Right forelimb (tissue), 1 donor: ENCODE measurements at places on chromosomes 11 and 22.

- DNase-seq: no peak
Observed at GRCh38 chr11:12485328-12485727, 108.0 kb downstream of the PARVA start.

DNA sequence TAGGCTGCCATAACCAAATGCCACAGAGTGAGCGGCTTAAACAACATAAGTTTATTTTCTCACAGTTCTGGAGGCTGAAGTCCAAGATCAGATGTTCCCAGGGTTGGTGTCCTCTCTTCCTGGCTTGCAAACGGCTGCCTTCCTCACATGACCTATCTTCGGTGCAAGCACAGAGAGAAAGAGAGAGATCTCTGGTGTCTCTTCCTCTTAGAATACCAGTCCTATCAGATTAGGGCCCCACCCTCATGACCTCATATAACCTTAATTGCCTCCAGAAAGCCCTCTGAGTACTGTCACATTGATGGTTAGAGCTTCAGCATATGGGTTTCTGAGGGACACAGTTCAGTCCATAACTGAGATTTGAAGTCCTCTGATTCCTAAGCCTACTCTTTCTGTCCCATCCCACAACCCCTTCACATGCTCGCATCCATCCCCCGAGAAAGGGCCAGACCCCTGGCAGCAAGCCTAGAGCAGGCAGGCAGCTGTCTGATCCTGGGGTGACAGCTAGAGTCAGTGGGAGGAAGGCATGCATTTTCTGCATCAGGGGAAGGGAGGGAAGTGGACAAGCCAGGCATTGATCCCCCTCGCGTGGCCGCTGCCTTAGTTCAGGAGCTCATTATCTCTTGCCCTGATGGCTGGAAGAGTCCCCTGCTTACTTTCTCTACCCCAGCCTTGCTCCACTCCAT, 114.1 kb downstream of the FAR1 start:
- DNase-seq: peak; percentile 46

- no peak for DNase-seq
Observed at GRCh38 chr22:38968801-38969200, 11.4 kb downstream of the APOBEC3A start.

DNA sequence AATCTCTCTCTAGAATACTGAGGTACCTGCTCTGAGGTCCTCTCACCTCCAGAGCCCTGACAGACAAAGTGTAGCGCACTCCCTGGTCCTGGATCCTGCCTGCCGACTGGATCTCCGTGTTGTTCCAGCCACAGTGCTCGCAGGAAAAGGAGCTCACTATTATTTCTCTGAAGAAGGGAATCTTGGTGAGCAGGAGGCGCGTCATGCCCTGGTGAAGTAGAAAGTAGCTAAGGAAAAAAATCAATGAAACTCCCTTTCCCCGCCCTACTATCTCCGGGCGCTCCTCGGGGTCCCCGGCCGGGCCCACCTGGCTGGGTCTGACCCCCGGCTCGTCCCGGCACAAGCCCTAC, 412 bp downstream of the ZPR1 start:
- DNase-seq: no peak

DNA sequence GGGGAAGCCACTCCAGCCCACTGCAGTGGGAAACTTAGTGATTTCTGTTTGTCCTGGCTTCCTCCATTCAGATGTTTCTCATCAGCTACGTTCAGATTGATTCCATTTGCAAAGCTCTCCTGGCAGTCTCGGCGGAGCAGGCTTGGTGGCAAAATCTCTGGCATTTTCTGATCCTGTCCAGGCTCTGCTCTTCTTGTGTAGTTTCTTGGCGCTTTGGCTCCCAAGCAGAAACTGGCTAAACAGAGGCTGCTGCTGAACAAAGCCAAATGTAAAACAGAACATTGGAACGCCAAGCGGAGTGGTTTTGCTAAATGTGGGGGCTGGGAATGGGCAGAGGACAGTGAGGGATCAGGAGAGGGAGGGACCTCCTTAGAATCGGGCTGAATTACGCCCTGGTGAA, 36.7 kb downstream of the ADAMTS8 start:
- DNase-seq: no peak

- DNase-seq: no peak
Observed at GRCh38 chr11:65870706-65871681, 1.6 kb downstream of the EFEMP2 start.

GRCh38 chr11:115778928-115779650, 274.9 kb upstream of the CADM1 start:
- DNase-seq: no peak

GRCh38 chr11:83087035-83087434, 15.3 kb upstream of the RAB30 start:
- no peak for DNase-seq

DNA sequence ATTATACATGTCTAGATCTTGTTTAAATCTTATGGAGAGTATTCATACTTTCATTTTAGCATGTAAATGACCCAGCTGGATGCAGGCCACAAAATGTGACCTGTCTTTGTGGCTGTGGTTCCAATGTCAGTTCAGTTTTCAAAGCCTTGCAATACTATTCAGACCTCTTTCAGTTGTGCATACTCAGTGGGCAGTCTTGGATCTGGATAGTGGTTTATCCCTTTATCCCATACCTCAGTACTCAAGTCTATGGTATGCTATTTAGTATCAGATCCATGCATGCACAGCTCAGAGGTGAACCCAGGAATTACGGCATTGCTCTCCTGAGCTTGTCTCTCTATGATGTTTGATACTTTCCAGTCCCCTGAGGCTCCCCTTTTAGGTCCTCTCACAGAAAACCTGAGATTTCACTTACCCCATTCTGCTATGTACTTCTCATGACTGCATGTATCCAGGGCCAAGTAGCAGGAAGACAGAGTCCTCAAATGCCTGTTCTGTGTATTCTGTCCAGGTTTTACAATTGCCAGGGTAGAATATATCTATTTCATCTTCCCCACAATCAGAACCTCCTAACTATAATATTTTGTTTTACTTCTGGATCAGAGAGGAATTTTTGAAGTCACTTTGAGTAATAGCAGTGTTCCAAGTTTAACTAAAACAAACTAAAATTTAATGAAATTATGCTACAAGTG, 6.9 kb upstream of the P4HA3 start:
- DNase-seq: no peak

- no peak for DNase-seq
Observed at GRCh38 chr11:6682591-6682935, 577 bp downstream of the MRPL17 start.

DNA sequence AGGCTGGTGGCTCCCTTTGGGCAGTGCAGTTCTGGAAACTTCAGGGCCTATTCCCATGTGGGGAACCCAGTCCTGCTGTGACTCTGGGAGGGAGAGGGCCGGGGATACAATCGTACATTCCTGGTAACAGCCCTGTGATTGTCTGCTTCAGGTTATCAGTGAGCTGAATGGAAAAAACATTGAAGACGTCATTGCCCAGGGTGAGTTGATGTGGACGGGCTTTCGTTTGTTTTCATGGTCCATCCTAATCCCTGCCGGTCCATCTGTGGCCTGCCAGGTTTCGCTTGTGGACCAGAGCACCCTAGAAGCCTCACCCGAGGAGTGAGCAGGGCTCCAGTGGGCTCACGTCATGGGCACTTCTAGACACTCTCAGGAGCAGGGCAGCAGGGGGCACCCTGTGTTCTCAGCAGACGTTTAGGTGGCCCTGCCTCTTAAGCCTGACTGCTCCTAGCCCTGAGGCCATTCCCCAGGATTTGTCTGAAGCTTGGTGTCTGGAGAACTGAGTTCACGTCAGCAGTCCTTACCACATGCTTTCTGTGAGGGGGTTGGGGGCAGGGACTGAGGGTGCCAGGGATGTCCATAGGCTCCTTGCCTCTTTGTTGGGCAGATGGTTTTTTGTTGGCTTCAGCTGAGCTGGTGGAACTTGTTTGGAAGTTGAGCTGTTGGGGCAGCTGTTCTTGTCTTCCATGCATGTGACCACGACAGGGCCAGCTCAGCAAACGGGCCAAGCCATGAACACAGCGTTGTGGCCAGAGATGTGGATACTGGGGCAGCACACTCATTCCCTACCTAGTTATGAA, 1.9 kb downstream of the RPLP2 start:
- no peak for DNase-seq

GRCh38 chr11:63417174-63417852, 47.7 kb downstream of the SLC22A9 start:
- DNase-seq: no peak

DNA sequence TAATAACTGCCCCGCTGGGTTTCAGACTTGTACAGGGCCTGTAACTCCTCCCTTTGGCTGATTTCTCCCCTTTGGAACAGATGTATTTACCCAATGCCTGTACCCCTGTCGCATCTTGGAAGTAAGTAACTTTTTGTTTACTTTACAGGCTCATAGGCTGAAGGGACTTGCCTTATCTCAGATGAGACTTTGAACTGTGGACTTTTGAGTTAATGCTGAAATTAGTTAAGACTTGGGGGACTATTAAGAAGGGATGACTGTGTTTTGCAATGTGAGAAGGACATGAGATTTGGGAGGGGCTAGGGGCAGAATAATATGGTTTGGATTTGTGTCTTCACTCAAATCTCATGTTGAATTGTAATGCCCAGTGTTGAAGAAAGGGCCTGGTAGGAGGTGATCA, 62.0 kb downstream of the TRPC6 start:
- no peak for DNase-seq

DNA sequence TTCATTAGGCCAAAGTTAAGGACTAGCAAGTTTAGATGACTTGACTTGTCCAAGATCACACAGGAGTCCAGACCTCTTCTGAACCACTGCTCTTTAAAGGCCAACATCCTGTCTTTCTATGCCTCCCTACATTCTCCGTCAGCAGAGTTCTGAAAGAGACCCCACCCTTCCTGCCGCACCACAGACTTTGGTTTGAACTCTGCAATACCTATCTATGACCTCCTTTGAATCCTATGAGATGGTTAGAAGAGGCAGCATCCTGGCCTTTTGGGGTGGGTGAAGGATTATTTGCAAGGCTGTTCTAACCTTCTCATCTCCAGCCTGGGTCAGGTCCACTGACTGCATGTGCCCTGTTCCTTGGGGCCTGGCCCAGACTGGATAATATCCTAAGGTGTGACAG, 4.3 kb upstream of the RRM1 start:
- no peak for DNase-seq

GRCh38 chr11:45765836-45766235, 39.1 kb upstream of the SLC35C1 start:
- no peak for DNase-seq

DNA sequence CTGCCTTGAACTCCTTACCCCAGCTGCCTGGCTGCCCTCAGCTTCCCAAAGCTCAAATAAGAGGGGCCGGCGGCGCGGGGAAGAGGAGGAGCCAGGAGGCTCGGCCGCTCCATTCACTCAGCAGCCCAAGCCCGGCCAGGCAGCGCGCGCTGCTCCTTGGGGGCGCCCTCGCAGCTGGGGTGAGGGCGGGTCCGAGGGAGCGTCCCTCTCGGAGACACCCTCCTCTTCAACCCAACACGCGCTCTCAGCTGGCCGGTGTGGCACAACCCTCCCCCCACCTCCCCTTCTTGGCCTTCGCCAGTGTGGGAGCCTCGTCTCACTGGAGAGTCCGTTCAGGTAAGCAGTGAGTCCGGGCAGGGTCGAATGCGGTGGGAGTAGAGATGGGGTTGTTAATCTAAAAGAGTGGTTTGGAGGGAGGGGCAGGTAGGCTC, at the start of gene WT1:
Gene WT1, minus strand, starts transcription at position 29 of the 431 bp plus-strand sequence.
- no peak for DNase-seq

- peak; percentile 37 for DNase-seq
Observed at GRCh38 chr11:65882120-65883057, 2.8 kb downstream of the CTSW start.

DNA sequence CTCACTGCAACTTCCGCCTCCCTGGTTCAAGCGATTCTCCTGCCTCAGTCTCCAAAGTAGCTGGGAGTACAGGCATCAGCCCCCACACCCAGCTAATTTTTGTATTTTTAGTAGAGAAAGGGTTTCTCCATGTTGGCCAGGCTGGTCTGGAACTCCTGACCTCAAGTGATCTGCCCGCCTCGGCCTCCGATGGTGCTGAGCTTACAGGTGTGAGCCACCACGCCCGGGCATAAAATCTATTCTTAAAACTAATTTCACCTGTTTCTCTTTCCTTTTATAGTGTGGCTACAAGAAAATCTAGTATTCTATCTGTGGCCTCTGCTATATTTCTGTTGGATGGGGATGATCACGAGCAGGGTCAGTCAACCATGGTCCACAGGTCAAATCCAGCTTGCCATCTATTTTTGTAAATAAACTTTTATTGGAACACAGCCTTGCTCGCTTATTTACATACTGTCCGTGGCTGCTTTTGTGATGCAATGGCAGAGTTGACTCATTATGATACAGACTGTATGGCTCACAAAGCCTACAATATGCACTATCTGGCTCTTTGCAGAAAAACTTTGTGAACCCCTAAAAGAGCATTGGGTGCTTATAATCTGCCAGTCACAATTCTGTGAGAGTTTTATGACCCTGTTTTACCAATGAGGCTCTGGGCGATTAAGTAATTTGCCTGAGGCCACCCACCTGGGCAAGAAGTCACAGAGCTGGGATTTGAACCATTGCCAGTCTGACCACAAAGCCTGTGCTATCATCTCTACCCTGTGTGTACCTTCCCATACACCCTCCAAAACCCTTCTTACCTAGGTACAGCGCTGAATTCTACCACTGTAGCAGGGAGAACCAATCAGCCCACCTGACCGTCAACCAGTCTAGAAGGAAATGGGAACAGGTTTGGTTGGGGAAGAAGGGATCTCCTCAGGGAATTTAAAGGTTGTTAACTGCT, 28.3 kb downstream of the SLC1A2 start:
- DNase-seq: no peak

GRCh38 chr11:63508009-63508408, 2.1 kb downstream of the LGALS12 start:
- DNase-seq: no peak

GRCh38 chr22:32828150-32828549, 26.6 kb downstream of the TIMP3 start:
- DNase-seq: no peak

DNA sequence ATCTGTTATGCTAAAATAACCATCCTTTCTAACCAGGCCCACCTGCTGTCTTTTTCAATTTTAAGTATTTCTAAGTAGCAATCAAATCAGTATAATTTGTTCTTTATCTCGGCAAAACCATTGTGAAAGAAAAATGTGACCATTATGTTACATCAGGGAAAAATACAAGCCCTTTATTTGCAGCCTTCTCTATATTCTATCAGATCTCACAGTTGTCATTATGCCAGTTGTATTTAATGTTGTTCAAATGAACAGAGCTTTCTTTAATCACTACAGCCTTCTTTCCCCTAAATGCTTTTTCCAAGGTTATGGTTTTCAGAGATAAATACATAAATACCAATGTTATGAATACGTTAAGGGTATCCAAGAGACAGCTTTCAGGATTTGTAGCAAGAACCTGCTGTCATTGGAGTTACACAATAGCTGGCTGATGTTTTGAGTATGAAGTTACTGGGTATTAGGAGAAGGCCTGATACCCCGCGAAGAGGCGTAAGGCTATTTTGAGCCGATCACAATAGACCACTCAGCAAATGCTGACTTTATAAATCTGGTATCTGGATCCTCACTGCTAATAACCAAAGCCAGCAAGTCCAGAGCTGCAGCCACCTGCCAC, 406.3 kb downstream of the CADM1 start:
- DNase-seq: no peak

- no peak for DNase-seq
Observed at GRCh38 chr11:94271885-94272372, 32.5 kb upstream of the IZUMO1R start.

GRCh38 chr11:126293726-126294125, 10.1 kb upstream of the DCPS start:
- DNase-seq: no peak

- no peak for DNase-seq
Observed at GRCh38 chr11:85182441-85183387, 444.4 kb downstream of the DLG2 start.
